ENCODE measurements at places on chromosomes 1 and 21. TPM values are rescaled to one million over a fixed set of nuclear protein-coding genes. Genes with fewer than 3 reads are reported as not detected.

DNA sequence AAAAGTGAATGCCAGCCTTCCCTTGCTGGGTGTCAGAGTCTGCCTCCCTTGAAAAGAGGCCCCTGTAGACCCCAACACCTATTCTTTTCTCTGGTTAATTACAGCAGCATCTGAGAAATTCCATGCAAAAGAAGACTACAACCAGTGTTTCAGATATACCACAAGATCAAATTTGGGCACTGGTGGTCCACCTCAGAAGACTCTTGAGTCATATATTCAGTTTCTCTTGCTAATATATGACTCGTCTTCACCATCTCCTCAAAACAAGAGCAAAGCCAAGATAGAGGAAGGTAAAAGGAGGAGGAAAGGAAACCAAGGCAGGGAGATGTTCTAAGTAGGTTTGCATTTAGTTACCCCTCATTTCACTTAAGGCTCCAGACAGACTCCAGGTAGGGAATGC is 259.9 kb downstream of the ZNF648 start:
- no peak overlapping the region for H3K27ac ChIP-seq
- DNase-seq, result no peak

GRCh38 chr1:224503161-224504118 is 68.8 kb upstream of the WDR26 start:
- H3K27ac ChIP-seq, result no peak overlapping the region
- peaks cover 2% of the 10 kb centered on the region for H3K4me1 ChIP-seq
- no peaks in the 10 kb centered on the region for H3K27me3 ChIP-seq
- no peak overlapping the region for H3K4me3 ChIP-seq
- no peak for DNase-seq

- H3K36me3 ChIP-seq, result no peaks in the 10 kb centered on the region
- DNase-seq, result no peak
- H3K4me1 ChIP-seq, result peaks cover 15% of the 10 kb centered on the region
- H3K27ac ChIP-seq, result no peak overlapping the region
Observed at GRCh38 chr1:34885405-34886247, 26.1 kb upstream of the SMIM12 start.

DNA sequence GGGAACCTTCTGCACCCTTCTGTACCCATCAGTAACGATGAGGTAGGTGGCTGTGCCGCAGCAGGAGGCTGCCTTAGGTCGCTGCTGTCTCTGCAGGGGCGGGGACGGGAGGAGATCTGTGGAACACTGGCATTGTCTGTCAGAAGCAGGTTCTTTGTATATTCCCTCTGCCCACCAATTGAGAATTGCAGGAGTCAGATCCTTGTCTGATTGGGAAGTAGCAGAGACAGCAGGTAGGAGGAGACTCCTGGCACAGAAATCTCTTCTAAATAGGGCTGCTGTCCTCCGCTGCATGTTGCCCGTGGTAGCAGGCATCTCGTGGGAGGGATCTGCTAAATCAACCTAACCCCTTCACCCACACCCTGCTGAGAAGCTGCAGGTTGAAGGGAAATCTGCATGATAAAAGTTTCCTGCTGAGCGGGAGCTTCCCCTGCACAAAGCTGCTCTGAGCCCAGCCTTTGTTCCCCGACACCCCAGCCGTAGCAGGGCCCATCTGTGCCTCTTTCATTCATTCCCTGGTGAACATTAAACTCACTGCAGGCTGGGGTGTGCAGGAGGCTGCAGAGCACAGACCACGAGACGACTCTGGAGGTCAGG is 15.9 kb downstream of the SARS1 start:
- no peaks in the 10 kb centered on the region for H3K27me3 ChIP-seq
- DNase-seq, result no peak
- no peak overlapping the region for H3K4me3 ChIP-seq

Gene HPCAL4
- 38.5 TPM for total RNA-seq

GRCh38 chr1:207070811-207071210 is 17.7 kb downstream of the PFKFB2 start:
- no peak overlapping the region for H3K27ac ChIP-seq
- peaks cover 28% of the 10 kb centered on the region for H3K4me1 ChIP-seq
- no peak overlapping the region for H3K4me3 ChIP-seq

Gene NPPA
- total RNA-seq, result not detected

Gene ZYG11B
- total RNA-seq, result 16.6 TPM

Gene TIAM1
- 60.8 TPM for total RNA-seq

Gene TPTE
- total RNA-seq, result not detected

DNA sequence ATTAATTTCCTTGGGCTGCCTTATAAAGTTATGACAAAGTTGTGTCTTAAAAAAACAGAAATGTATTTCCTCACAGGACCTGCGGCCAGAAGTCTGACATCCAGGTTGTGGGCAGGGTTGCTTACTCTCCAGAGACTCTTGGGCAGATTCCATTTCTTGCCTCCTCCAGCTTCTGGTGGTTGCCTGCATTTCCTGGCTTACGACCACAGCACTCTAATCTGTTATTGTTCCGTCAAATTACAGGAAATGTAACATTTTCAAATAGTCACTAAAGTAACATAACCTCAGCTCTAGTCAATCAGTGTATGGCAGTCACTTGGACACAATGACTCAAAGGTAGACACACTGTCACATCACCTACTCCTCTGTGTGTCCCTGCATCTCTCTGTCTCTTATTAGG is 226.8 kb downstream of the DNAH14 start:
- H3K4me1 ChIP-seq, result no peaks in the 10 kb centered on the region
- no peaks in the 10 kb centered on the region for H3K27me3 ChIP-seq
- H3K27ac ChIP-seq, result no peak overlapping the region
- H3K4me3 ChIP-seq, result no peak overlapping the region

- no peak for DNase-seq
- peaks cover 13% of the 10 kb centered on the region for H3K4me1 ChIP-seq
- H3K27me3 ChIP-seq, result no peaks in the 10 kb centered on the region
- no peak overlapping the region for H3K27ac ChIP-seq
- no peak overlapping the region for H3K4me3 ChIP-seq
- H3K36me3 ChIP-seq, result no peaks in the 10 kb centered on the region
Observed at GRCh38 chr1:3027611-3028371, 6.5 kb downstream of the ACTRT2 start.

DNA sequence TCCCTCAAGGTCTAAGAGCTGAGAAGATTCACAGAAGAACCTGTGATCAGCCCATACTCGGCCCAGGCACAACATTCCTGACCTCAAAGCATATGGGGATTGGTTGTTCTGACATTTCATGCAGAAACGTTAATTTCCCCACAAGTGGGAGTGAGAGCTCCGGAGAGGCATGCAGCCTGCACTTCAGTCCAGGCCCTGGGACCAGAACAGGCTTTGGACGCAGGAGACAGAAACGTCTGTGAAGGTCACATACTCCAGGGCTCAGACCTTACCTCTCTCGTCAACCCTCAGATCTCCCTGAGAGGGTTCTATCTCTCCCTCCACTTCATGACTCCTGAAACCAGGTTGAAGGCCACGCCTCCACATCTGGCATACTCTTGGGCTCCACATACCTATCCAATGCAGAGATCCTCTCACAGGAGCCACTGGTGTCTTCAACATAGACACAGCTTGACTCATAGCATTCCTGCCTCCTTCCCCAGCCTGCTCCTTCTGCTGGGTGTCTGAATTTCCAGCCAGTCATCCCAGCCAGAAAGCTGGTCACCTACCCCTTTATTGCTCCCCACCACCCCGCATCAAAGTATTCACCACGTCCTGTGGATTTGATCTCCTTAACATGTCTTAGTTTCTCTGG is 149.2 kb downstream of the OMA1 start:
- no peak overlapping the region for H3K27ac ChIP-seq
- no peaks in the 10 kb centered on the region for H3K36me3 ChIP-seq
- no peak for DNase-seq
- H3K27me3 ChIP-seq, result no peaks in the 10 kb centered on the region

Gene ANGPTL1
- not detected for total RNA-seq

DNA sequence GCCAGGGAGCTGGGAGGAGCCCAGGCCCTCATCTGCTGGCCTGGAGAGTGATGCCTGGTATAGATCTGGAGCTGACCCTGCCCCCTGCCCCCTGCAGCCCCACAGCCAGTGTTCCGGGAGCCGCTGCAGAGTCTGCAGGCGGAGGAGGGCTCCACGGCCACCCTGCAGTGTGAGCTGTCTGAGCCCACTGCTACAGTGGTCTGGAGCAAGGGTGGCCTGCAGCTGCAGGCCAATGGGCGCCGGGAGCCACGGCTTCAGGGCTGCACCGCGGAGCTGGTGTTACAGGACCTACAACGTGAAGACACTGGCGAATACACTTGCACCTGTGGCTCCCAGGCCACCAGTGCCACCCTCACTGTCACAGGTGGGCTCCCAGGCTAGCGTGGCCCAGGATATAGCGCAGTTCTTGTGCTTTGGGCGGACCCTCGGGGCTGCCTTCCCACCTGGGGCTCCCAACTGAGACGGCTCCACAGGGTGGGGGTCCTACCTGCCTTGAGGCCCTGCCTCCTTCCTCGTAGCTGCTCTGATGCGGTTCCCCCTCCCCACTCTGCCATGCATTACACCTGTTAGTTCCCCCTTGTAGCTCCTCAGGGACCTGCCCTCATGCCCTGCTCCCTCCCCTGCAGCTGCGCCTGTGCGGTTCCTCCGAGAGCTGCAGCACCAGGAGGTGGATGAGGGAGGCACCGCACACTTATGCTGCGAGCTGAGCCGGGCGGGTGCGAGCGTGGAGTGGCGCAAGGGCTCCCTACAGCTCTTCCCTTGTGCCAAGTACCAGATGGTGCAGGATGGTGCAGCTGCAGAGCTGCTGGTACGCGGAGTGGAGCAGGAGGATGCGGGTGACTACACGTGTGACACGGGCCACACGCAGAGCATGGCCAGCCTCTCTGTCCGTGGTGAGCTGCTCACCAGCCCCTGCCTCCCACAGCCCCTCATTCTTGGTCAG is 98.7 kb downstream of the OBSCN start:
- H3K27ac ChIP-seq, result no peak overlapping the region
- H3K4me3 ChIP-seq, result no peak overlapping the region
- H3K36me3 ChIP-seq, result peaks cover 13% of the 10 kb centered on the region
- no peaks in the 10 kb centered on the region for H3K4me1 ChIP-seq
- DNase-seq, result peak; percentile 1

DNA sequence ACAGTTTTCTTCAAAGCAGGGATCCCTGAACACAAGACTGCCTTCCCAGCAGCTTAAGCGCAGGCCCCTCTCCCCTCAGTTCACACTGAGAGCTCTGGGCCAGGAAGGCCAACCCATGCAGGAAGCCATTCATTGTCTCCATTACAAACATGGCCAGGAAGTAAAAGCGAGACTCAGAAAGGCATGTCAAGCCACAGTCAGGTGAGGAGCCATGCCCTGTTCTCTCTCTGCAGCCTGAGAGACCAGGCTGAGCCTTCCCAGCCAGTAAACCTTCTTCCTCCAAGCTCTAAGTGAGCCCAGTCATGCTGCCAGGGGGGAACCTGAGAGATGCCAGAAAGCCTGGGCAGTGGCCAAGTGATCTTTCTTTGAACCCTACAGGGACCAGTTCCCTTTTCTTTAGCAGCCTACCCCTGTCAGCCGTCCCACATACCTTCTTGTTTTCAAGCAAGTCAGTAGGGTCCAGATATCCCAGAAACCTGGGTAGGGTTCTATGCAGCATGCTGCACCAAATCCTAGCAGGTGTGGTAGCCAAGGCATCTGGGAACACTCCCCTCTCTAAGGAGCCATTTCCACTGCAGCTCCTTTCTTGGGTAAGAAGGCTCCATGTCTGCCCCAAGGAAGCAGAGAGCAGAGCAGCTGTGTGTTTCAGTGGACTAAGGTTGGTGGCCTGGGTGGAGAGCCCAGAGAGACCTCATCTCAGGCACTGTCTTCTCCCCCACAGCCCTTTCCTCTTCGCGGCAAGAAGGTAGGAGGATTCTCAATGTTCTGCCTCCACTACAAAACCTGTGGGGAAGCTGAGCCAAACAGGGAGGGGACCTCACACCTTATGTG is 977 bp downstream of the TRAF3IP3 start:
- H3K27ac ChIP-seq, result peak overlapping the region; percentile 73
- H3K4me1 ChIP-seq, result peaks cover 60% of the 10 kb centered on the region
- peak overlapping the region; percentile 79 for H3K4me3 ChIP-seq
- peaks cover 43% of the 10 kb centered on the region for H3K36me3 ChIP-seq

DNA sequence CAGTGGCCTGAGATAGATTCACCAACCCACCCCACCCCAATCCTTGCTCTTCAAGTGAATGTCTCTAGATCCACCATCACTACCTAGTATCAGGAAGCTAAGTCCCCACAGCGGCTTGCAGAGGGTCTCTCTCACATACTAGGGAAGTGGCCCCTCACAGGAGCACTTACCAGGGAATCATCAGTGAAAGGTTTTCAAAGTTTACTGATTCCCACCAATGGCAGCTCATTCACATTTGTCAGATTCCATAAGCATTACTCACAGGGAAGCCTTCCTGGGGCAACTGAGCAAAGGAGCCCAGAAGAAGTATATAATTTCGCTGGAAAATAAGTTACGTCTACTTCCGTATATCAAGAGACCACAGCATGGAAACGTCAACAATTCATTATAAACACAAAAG is 120.8 kb downstream of the GREM2 start:
- no peak for DNase-seq
- no peaks in the 10 kb centered on the region for H3K4me1 ChIP-seq
- peaks cover 3% of the 10 kb centered on the region for H3K27me3 ChIP-seq
- H3K27ac ChIP-seq, result no peak overlapping the region
- no peaks in the 10 kb centered on the region for H3K36me3 ChIP-seq

- no peak overlapping the region for H3K27ac ChIP-seq
- H3K4me3 ChIP-seq, result peak overlapping the region; percentile 62
- no peak for DNase-seq
- no peaks in the 10 kb centered on the region for H3K36me3 ChIP-seq
Observed at GRCh38 chr1:65148548-65149350, 746 bp downstream of the AK4 start.

Gene DIO1
- total RNA-seq, result not detected

- H3K27me3 ChIP-seq, result no peaks in the 10 kb centered on the region
- peak overlapping the region; percentile 95 for H3K4me3 ChIP-seq
- H3K27ac ChIP-seq, result peak overlapping the region; percentile 90
- H3K4me1 ChIP-seq, result peaks cover 42% of the 10 kb centered on the region
- no peak for DNase-seq
Observed at GRCh38 chr1:226738421-226738994, 574 bp downstream of the ITPKB start.

Gene MAD2L2
- total RNA-seq, result 22.4 TPM

GRCh38 chr21:46666941-46667740 is 31.7 kb downstream of the PRMT2 start:
- peaks cover 21% of the 10 kb centered on the region for H3K36me3 ChIP-seq
- H3K4me1 ChIP-seq, result peaks cover 20% of the 10 kb centered on the region
- H3K27ac ChIP-seq, result no peak overlapping the region

DNA sequence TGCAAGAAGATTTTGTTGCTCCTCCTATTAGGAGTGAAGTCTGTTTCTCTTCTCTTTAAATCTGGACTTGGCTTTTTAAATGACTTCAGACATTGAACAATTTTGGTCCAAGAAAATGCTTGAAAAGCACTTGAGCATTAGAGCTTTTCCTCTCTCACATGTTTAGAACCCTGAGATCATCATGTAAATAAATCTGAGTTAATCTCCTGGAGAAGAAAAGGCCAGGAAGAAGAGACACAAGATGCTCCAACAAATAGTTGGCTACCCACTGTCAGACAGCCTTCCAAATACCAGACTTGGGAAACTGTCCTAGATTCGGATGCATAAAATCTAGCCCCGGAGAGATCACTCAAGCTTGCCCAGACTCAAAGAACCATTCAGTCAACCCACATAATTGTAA is 1353.1 kb upstream of the ADGRL4 start:
- no peaks in the 10 kb centered on the region for H3K4me1 ChIP-seq
- no peak overlapping the region for H3K27ac ChIP-seq
- no peak overlapping the region for H3K4me3 ChIP-seq
- no peaks in the 10 kb centered on the region for H3K36me3 ChIP-seq

All from T-cell (primary cell).